ENCODE measurements at places on chromosomes 6 and 20.

- DNase-seq, result no peak
Observed at GRCh38 chr6:17930321-17930993, 57.0 kb downstream of the KIF13A start.

GRCh38 chr6:21171801-21172200 lies 421.8 kb upstream of the SOX4 start:
- DNase-seq, result no peak

GRCh38 chr6:170561555-170561954 lies 7.4 kb downstream of the TBP start:
- DNase-seq, result no peak

DNA sequence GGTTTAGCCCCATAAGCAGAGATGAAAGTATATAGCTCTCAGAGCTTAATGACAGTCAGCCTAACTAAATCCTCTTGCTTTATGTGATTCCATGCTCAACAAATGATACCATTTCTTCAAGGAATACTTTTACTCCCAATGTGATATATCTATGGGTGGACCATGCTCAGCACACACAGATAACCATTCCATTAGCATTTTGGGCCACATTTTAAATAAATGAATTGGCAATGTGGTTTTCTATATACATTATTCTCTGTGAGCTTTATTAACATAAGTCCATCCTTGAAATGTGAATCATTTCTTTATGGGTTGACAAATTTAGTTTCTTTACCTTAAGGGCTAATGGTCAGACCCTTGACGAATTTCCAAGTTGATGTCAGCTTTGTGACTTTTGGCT lies 329.3 kb upstream of the CITED2 start:
- DNase-seq, result no peak

DNA sequence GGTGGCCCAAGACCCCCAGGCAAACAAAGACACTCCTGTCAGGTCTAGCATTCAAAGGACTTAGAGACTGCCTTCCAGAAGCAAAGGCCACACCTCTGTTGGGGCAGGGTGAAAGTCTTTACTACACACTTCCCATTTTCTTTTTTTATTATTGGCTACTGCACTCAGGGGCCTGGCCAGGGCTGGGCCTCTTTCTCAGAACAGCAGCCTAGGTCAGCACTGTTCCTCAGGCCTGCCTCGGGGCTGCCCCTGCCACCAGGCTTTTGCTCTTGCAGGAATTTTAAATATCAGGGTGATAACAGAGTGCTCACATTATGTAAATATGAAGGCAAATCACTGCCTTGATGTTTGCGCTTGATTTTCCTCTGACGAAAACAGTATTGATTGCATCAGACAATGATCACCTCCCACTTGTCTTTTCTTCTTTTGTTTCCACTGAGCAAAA lies 18.5 kb downstream of the GSTA4 start:
- no peak for DNase-seq

DNA sequence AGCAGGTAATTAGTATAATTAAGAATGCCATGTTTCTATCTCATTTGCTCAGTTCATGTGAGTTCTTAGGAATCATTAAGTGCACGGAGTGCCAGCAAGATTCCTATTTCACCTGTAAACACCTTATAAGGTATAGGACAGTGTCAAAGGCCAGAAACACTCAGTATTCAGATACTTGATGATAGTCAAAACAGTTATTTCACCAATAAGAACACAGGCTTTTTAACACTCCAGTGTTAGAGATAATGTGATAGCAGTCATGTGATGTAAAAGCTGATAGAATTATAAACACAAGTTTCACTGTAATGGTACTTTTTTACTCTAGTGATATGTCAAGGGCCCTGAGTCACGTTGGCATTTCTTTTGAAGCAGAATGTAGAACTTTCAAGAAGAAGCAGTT lies at the start of gene GPRC6A:
GPRC6A (minus strand) TSS at position 101 of the 400 bp plus-strand sequence; CDS start at position 31, 70 bp downstream.
- DNase-seq, result no peak

GRCh38 chr6:138103871-138104270 lies 3.3 kb downstream of the PERP start:
- DNase-seq, result no peak

- no peak for DNase-seq
Observed at GRCh38 chr6:150069706-150070105, 785 bp upstream of the ULBP3 start.

- DNase-seq, result peak; percentile 84
Observed at GRCh38 chr6:47047479-47048407, 5.6 kb upstream of the ADGRF1 start.

GRCh38 chr6:170093276-170093657 lies 197.6 kb downstream of the DLL1 start:
- no peak for DNase-seq

- no peak for DNase-seq
Observed at GRCh38 chr6:146891615-146892265, 293.0 kb downstream of the ADGB start.

- DNase-seq, result no peak
Observed at GRCh38 chr6:37375376-37375775, 21.6 kb downstream of the RNF8 start.

DNA sequence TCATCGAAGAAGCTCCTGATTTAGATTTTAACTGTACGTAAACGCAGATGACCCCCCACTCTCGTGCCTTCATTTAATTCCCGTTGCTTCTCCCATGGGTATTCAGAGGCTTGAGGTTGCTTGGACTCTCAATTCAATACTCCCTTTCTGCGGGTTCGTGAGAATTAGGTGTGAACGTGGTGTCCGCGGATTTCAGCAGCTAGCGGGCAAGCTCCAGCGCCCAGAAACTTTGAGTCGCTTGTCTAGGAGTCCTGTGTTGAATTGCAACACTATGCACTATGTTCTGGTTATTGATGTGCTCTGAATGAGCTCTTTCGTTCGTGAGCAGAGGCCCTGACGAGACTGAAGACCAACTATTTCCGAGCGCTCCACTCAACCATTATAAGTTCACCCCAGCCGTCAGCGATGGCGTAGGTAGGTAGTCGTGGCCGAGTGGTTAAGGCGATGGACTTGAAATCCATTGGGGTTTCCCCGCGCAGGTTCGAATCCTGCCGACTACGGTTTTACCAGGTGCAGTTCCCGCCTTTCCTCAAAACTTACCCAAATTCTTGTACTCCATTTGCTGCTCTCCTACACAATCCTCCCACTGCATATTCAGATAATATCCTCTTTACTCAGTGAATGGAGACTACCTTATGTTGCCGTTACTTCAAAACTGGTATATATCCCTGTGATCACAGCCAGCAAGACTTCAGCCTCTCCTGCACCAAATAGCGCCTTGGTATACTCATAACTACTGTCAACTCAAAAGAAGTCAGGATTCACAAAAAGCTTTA lies 72.6 kb upstream of the ZNF184 start:
- no peak for DNase-seq

DNA sequence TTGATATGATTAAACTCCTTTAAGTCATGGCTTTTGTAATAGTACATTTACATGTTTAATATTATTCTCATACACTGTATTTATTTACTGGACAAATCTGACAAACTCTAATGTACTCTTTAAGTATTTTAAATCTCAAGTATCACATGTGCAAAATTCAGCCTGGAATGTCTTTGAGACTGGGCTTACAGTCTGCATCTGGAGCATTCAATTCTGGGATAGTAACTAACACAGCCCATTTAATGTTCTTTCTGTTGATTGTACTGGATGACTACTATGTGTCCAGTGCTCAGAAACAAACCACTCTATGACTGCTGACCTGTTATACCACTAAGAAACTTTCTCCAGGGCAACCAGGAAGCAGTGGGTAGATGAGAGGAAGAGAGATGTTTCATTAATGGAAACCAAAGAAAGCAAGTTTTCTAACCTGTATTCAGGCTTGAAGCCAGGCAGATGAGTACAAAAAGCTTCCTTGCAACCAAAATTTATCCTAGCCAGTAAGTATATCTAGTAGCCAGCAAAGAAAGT lies 26.8 kb downstream of the FBXL4 start:
- no peak for DNase-seq

GRCh38 chr20:891058-891705 lies 25.0 kb downstream of the ANGPT4 start:
- no peak for DNase-seq

GRCh38 chr6:44185953-44186634 lies 27.5 kb downstream of the CAPN11 start:
- no peak for DNase-seq

- no peak for DNase-seq
Observed at GRCh38 chr6:56491606-56492328, 150.9 kb downstream of the DST start.

DNA sequence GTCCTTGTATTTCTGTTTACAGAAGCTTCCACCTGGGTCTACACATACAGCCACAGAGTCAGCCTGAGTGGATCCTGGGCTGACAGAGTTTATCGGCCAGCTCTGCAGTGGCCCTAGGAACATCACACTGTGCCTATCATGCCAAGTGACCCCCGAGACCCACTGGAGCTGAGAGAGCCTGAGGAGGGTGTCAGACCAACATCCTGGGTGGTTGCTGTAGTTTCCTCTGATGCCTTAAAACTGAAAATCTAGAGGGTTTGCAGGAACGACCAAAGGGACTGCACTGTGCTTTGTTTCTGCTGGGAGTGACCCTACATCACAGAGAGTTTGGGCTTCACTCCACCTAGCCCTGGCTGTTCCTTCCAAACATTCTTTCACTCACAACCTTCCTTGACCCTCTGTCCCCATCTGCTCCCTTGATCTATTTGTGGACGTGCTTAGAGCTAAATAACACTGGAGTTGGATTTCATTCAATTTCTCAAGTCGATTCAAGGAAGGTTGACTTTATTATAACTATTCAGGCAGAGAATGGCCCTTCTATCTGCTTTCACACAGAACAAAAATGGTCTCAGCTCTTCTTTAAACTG lies 18.1 kb downstream of the MYLK4 start:
- DNase-seq, result no peak

GRCh38 chr6:135871878-135872277 lies 20.4 kb downstream of the PDE7B start:
- no peak for DNase-seq

GRCh38 chr20:37758332-37758731 lies 64.5 kb downstream of the CTNNBL1 start:
- DNase-seq, result no peak

- no peak for DNase-seq
Observed at GRCh38 chr6:152661776-152662175, 24.6 kb upstream of the SYNE1 start.

- no peak for DNase-seq
Observed at GRCh38 chr6:18415671-18416340, 28.7 kb downstream of the RNF144B start.

DNA sequence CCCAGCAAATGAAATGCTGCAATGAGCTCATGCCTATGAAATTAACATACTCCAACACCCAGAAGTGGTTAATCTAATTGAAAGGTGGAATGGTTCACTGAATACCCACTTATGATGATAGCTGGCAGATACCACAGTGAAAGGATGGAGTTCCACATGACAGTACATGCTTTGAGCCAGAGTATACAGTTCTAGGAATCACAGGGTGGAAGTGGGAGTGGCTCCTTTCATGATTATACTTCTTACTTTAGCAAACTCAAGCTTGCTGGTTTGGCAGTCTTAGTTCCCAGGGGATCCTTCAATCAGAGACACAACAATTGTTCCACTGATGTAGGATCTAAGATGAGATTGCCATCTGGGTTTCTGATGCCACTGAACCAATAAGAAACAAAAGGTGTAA lies 21.5 kb downstream of the CD164 start:
- no peak for DNase-seq

- no peak for DNase-seq
Observed at GRCh38 chr20:45823949-45824835, 2.9 kb downstream of the TNNC2 start.

DNA sequence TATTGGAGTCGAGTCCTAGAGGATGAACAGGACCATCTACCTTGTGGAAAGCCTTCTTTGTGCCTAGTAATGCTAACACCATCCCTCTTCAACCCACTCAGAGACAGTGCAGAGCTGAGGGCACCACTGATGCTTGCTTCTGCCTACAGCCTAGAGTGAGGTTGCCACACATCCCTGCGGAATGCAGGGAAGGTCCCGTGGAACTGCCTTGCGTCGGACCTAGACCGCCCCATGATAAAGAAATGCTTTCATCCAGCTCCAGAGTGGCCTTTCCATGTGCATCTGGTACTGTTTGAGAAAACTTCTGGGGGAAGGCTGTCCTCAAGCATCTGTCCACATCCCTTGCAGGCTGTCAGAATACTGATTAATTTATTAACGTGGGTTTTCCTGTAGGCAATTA lies 168.4 kb downstream of the PHACTR1 start:
- DNase-seq, result no peak

DNA sequence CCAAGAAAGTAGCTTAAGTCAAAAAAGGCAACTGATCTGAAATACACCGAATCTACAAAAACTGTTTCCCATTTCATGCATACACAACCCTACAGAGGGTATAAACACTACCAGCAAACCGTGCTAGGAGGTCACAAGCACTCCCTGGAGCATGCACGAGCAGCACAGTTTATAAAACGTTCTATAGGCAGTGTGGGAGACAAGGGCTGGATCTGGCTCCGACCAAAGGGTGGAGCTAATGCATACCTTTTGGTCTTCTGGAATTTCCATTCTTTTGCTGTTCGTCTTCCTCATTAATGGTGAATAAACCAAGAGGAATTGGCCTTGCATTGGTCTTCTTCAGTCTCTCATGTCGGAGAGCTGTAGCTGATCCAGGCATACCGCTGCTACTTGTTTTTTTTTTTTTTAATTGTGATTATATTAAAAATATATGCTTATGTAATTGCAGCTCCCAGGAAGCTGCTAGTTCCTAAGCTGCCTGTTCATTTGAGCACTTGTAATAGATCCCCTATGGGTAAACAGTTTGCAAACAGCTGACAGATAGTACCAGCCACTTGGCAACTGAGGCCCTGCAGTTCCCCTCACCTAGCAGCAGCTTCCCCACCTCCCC lies 24.5 kb downstream of the MAP7 start:
- DNase-seq, result no peak

DNA sequence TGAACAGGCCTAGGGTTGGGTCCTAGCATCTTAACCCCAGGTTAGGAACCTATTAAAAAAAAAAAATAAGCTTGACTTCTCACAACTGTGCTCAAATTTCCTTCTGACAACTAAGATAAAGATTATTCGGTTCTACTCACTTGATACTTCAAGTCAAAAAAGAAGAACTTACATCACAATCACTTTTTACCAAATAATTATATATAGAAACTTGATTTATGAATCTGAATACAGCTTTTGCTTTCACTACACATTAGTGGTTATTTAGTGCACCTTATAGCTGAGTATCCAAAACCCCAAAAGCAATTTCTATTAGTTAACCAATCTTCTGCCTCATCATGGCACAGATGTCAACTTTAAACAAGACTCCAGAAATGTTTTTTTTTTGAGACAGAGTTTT lies 119.0 kb upstream of the DST start:
- no peak for DNase-seq

- DNase-seq, result no peak
Observed at GRCh38 chr6:108588586-108588985, 27.9 kb downstream of the FOXO3 start.
